Posterior vena cava (tissue), 2 donors: ENCODE measurements at places on chromosomes 3 and 15. TPM values are rescaled to one million over a fixed set of nuclear protein-coding genes. Genes with fewer than 3 reads are reported as not detected.

GOLGA6L9 gene
- 2.0 TPM for total RNA-seq

CSPG5 gene
- total RNA-seq: 1.2 TPM

DNAJC13 gene
- total RNA-seq: 58.4 TPM

SLC22A14 gene
- total RNA-seq: not detected

TRH gene
- total RNA-seq: not detected

DNA sequence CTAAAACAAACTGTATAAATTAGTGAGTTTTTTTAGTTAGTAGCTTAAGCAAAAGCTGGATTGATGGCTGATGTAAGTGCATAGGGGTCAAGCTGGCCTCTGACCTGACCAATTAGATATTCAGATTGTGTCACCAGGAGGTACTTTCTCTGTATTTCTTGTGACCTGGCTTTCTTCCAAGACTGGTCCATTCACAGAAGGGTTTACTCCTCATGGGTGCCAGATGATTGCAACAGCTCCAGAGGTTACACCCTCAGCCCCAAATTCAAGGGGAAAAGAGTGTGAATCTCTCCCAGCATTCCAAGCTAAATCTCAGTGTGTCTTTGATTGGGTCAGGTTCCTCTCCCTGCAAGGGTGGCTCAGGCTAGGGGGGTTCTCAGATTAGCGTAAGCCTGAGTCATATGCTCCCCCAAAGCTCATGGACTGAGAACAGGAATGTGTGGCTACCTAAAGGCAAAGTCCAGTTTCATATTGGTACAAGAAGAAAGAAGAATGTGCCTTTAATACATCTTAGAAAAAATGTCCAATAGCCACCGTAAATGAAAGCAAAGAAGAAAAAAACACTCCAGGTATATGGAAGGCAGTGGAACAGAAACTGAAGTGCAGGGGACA, 16.5 kb downstream of the PML start:
- DNase-seq: peak; percentile 1
